ENCODE measurements at places on chromosomes 5 and 9.

DNA sequence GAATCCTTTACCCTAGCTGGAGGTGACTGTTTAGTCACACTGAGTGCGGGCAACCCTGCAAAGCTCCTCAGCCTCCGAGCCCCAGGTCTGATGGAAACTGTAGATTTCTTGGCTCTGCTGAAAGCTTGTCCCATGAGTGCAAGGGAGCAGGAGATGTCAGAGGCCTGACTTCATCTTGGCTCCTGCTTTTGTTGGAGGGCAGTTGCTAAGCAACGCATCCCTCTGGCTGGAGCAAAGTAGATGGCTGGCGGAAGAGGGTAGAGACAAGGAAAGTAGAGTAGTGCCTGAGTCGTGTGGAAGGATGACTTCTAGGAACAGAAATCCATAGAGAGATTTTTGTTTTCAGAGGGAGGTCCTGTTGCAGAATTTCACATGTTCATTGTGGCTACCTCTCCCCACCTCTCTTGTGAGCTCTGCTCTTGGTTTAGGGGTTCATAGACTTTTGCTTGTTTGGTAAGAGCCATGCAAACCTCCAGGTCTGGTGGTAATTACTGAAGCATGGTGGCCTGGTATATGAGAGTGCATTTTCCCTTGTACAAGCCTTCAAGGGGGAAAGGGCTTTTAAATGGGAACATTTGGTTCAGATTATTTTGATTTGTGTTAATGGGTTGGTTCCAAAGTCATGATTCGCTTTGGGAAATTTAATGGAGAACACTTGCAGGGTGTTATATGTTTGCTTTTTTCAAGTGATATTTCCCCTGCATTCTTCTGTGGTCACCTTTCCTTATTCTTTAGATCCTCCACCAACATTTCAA, 71.5 kb downstream of the ARHGAP26 start:
- no peak for DNase-seq

- no peak for DNase-seq
Observed at GRCh38 chr9:137580209-137580953, 1.7 kb upstream of the DPH7 start.

GRCh38 chr5:102077920-102078319, 218.2 kb downstream of the SLCO4C1 start:
- DNase-seq: no peak

DNA sequence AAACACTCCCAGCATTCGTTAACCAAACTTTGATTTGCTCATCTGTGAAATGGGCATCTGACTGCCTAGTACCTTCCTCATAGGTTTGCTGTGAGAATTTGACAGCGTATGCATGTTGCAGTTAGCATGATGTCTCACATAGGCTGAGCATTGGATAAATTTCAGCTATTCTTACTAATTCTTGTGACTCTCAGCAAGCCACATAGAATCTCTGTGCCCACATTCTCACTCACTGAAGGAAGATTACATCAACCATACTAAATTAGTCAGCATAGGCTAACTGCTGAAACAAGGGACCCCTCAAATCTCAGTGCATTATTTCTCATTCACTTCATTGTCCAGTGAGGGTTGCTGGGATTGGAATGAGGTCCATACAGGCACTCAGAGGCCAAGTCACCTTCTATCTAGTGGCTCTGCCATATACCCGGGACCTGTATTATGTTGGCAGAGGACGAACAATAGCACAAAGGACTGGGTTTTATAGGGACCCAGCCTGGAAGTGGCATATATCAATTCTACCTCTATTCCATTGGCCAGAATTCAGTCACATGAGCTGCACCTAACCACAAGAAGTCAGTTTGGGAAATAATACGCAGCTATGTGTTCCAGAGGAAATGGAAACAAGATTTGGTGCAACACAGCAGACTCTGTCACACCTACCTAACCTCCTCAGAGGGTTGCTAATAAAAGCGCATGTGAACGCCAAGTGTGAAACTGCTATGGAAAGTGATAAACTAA, 4.2 kb upstream of the PTGER4 start:
- DNase-seq: no peak

DNA sequence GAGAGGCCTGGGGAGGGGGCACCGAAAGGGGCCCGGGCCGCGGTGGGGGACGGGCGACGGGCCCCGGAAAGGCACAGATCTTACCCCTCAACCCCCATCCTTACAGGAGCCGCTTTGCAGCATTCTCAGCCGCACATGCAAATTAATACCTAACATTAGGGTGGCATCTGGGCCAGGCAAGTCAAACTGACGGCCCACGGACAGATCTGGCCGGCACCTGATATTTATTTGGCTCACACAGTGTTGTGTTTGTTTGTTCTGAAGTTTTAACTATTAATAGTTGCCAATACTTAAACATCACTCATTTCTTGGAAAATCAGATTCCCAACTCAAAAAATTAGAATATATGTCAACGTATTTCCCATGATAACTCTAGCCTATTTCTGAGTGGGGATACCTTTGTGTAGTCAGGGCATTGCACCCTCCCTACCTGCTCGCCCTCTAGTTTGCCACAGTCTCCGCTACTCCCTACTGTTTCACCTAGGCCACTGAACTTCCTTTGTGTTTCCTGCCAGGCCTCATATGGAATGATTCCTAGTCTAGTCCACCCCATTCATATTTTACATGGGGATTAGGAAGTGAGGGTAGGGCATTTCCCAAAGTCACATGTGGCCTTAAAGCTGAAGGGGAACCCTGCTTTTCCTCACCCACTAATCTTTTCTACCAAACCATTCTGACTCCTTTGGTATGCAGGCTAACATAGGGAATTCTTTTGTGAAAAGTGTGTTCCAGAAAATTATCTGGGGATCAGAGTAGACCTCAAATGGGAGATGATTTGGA, 71.9 kb upstream of the LARP1 start:
- DNase-seq: no peak

DNA sequence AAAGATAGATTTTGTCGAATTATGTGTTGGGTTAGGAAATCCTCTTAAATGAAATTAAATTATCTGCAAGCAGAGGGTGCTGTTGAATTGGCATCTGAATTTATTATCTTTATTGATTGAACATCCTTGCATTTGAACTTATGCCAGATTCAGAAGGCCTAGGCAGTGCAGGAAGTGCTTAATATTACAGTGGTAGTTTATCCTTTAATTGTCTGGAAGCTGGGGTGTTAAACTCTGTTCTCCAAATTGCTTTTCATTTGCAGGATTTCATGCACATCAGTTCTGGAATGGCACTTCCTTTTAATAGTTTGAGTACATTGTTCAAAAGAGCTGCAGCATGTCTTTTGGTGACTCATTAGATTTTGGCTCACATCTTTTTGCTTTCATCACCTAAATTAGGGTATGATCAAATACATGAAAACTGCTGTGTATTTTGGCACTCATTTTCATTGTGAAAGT, 186.3 kb downstream of the KDM4C start:
- no peak for DNase-seq

DNA sequence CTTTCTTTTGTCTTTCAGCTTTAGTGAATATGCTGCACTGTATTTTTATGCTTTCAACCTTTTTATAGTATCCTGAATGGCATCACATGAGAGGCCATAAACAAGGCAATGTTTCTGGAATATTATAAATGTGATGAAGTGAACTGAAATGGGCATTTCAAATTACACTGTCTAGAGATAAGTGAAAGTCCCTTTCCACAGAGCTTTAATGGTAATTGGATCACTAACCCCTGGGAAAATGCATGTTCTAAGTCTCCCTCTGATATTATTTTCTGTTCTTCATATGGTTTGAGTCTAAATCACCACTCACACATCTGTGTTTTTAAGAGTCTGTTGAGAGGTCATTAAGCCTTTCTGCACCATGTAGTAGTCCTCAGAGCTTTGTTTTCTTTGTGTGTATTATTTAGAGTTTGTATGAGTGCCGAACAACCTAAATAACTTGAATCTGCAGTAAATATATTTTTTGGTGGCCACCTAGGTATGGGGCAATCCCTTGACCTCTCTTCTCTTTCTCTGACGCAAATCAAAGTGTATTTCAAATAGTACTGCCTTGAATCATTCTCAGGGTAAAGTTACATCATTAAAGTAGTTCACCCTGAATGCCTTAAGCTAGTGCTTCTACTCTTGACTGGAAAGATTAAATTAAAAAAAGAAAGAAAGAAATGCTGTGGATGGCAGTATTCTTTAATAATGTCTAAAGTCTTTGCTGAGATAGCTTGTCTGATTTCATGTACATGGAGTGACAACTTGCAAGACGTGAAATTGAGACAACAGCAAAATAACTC, 1931.0 kb upstream of the CDH6 start:
- no peak for DNase-seq

DNA sequence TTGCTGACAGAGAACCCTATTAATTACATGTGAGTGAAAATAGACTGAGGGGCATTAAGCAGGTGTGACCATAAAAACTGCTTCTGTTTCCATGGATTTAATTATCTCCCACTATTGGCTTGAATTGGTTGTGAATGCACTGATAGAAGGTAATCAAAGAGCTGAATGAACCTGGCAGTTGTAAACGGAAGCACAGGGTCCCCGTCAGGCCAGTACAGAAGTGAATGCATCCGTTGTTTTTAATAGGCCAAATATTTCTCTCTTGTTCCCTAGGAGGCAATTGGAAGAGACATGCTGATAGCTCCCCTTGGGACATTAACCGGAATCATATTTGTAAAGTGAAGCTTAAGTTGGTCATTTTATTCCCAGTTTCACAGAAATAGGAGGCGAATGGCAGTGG, 147.0 kb downstream of the CAVIN4 start:
- no peak for DNase-seq

Data from cortex of kidney (tissue), 1 donor.